Pulmonary artery endothelial cell (primary cell): ENCODE measurements at places on chromosomes 2 and 18.

- no peak for DNase-seq
Measured at GRCh38 chr2:195447323-195447975, 209.6 kb upstream of the SLC39A10 start.

GRCh38 chr2:42170619-42171395, 1.7 kb downstream of the EML4 start:
- DNase-seq = no peak

DNA sequence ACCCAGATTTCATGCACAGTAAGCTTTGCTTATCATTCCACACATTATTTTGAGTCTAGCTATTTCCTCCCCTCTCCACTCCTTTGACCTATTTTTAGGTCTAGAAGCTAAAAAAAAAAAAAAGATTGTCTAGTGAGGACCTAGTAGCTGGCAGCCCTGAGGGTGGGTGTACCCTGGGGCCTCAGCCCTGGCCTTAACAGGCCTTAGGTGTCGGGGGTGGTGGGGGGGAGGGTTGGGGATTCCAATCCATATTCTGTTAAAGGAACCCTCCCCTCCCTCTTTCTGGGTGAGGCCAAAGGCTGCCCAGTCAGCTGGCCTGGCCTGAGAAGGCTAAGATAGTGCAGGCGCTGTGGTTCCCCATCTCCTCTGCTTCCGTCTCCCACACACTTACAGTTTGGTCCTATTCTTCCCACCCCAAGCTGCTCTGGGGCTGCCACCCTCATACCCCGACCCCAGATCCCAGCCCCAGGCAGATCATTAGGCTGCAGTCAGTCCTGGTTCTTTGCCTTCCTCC, 65.5 kb upstream of the HK2 start:
- DNase-seq = no peak

- DNase-seq = no peak
Measured at GRCh38 chr2:173903601-173904394, 61.4 kb downstream of the SP3 start.

- no peak for DNase-seq
Measured at GRCh38 chr18:46222710-46223360, 118.7 kb downstream of the HAUS1 start.
